ENCODE measurements at places on chromosomes 12 and 14.
A peak's percentile ranks its signal among the peaks of the same experiment; 100 is the strongest.

GRCh38 chr14:20631023-20631879, 10.2 kb downstream of the OR6S1 start:
- no peak for DNase-seq

DNA sequence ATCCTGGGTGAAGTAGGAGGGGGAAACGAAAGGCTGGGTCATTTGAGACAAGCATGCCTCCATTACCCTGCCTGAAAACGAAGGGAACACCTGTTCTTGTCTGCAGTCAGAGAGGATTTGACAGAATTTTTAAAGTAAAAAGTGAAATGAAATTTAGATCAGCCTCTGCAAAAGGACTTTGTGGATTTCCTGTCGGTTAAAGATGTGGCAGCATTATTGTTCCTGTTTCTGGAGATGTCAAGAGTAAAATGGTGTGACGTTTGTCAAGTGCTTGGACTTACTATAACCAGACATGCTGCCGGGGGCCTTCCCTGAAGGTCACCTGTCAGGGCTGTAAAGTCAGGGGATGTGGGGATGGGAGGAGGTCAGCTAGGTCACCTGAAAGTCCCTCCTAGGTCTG, 32.0 kb downstream of the NRXN3 start:
- no peak for DNase-seq

DNA sequence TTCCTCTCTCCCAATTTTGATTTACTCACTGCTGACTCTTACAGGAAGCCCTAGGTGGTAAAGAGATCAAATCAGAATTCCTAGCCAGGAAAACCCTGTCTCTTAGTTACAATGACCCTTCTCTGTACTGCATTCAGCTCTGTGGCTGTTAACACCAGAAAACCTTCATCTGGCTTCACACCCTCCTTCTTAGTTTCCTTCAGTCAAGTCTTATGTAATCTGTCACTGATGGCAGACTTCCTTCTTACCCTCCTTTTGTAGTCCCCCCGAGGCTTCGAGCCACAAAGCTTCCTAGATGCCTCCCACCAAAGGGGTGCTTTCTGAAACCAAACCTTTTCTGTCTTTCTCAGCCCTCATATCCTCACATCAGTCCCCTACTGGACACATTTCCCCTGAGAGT, 16.5 kb downstream of the NGDN start:
- no peak for DNase-seq

- DNase-seq: peak; percentile 24
These were observed 29.6 kb downstream of the EEA1 start for GRCh38 chr12:92899386-92900001.

DNA sequence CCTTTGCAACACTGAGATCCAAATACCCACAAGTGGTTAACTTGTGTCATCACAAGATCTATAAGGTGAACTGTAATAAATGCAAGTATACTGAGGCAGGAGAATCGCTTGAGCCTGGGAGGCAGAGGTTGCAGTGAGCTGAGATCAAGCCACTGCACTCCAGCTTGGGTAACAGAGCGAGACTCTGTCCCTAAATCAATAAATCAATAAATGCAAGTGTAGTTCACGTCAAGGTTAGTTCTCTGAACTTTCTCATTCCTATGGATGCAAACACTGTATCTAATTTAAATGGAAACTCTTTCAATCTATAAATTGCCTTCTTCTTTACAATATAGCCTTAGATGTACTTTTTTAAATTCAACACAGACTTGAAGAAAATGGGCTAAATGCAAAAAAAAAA, 3.2 kb downstream of the MAGOHB start:
- no peak for DNase-seq

DNA sequence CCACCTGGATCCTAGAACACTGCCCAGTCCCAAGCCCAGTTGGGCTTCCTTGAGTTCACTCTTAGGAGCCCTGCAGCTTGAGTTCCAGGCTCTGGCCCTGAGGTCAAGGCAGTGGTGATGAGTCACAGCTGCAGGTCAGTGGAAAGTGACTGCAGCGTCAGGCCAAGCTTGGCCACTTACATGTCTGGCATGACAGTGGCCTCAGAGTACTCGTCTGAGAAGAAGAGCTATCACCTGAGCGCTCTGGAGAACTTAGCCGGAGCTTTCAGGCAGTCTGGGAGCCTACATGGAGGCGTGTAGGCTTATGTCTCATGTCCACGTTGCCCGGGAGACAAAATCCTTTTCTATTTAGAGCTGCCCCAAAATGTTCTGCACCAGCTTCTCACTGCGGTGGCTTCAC, 75.6 kb downstream of the ARL6IP4 start:
- DNase-seq: no peak
